ENCODE measurements at places on chromosomes 3 and 15. TPM values are rescaled to one million over a fixed set of nuclear protein-coding genes. Genes with fewer than 3 reads are reported as not detected.

The PROK2 gene
- not detected for total RNA-seq

The SCG3 gene
- not detected for total RNA-seq

The HRG gene
- not detected for total RNA-seq

The CHRFAM7A gene
- 0.75 TPM for total RNA-seq

DNA sequence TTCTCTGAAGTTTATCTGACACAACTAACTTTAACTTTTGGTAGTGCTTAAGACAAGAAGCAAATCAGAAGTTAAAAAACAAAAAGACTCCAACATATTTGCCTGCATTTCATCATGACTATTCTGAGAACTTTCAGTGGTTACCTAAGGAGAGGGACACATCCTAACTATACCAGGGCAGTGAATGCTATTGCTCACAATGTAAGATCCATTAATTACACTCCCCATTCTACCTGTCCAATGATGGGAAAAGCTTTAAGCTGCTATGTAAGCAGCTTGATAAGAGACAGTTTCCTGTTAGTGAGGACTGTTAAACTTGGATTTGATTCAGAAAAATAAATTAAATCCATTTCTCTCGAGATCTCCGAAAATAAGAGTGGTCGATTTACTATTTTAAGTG lies 37.5 kb downstream of the SERPINI1 start:
- no peak for DNase-seq

DNA sequence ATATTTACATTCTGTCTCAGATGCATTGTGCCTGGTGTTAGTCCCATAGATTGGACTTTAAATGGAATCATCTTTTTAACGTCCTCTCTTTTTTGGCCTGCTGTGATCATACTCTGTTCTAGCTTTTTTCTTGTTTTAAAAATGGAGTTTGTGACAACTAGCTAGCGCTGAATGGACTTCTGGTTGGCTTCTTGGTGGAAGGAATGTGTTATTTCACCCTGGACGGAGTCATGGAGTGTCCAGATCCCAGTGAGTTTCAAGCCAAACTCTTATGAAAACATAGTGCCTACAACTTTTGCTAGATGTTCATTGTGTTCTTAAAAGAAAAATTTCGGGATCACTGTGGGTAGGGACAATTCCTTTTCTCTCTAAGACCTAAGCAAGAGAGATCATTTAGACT lies 192.6 kb downstream of the TCF12 start:
- no peak for DNase-seq

DNA sequence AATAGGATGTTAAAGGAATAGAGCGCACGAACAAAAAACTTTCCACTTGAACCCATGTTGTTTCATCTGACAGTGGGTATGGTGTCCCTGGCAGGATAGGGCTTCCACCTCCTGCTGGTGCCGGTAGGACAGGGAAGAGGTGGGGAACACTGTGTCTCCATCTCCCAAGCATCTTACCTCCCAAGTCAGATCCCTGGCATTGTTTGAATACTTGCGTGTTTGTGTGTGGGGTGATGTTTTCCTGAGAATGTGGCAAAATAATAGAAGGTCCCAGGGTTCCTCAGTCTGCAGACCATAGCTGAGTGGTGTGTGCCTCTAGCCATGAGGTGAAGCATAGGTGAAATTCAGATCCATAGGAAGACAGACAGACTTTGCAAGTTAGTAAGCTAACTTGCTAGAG lies 119.4 kb downstream of the IGF1R start:
- no peak for DNase-seq

DNA sequence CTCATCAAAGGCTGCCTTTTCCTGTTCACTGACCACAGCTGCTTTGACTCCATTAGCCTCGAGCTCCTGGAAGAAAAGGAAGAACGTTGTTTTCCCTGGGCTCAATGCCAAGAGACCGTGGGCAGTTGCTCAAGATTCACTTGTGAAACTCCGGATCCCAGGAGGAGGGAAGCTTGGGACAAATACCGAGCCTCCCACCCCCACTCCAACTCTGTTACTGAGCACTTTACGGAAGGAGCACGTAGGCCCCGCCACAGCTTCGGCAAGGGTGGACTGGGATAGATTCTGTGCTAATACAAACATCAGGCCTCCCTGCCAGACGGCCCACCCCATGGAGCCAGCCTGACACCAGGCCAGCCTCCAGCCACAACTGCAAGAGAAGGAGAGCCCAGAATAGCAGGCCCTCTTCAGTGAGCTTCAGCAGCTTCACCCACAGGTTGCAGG lies 10.8 kb upstream of the FANCD2 start:
- DNase-seq: peak; percentile 91

DNA sequence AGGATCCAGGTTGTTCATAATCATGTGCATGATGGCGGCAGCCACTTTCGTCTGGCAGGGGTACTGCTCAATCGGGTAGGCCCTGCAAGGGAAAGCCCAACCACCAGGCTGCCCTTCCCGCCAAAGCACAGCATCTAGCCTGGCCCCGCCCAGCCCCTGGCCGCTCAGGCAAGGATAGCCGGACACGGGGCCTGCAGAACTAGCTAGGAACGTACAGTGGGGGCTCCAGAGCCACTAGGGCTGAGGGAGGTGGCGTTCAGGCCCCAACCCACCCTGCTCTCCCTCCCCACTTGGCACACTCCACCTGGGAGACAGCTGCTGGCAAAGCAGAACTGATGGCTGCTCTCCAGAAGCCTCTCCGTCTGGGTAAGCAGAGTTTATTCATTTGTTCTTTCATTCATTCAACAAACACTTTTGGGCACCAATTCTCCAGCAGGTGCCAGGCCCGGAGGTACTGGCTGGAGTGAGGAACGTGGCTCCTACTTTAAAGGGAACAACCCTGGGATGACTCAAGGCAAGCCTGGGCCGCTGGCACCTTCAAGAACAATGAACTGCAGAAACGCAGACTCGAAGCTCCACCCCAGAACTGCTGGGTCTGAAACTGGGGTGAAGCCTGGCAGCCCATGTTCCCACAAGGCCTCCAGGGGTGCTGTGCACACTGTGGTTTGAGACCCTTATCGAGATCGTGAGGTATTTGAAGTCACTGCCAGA lies 7.8 kb downstream of the UROC1 start:
- DNase-seq: no peak

DNA sequence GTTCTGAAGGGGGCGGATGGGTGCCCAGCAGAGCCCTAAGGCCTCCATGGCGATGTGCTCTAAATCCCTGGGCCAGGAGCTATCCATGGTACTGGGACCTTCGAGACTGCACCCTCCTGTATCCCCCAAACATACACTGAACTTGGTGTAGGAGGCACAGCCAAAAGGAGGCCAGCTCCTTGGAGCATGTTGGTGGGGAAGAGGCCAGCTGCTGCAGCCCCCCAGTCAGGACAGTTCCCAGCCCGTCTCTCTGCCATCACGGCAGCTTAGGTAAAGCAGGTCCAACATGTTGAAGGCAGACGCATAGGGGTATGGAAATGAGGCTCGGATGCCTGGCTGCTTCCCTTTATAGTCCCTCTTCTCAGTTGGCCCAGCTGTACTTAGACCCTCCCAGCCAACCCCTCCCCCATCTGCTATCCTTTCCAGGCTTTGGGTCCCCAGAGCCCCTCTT lies 1.8 kb downstream of the CAMKV start:
- DNase-seq: no peak

- no peak for DNase-seq
These were observed 52.6 kb upstream of the CP start for GRCh38 chr3:149274220-149274619.

DNA sequence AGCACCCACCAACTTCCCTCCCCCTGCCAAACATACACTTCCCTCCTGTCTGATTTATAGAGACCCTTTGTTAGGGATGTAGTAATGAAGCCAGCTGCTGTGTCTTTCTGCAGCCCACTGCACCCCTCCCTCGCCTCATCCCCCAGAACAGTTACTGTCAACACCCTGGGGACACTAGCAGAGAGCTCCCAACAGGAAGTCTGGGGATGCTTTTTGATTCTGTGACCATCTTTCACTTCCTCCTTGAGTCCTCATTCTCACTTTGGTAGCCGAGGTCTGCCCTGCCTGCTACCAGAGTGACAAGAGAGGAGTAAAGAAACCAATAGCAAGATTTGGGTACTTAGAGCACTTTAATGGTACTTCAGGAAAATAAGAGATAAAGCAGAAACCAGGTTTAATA lies 201.6 kb downstream of the SATB1 start:
- no peak for DNase-seq

DNA sequence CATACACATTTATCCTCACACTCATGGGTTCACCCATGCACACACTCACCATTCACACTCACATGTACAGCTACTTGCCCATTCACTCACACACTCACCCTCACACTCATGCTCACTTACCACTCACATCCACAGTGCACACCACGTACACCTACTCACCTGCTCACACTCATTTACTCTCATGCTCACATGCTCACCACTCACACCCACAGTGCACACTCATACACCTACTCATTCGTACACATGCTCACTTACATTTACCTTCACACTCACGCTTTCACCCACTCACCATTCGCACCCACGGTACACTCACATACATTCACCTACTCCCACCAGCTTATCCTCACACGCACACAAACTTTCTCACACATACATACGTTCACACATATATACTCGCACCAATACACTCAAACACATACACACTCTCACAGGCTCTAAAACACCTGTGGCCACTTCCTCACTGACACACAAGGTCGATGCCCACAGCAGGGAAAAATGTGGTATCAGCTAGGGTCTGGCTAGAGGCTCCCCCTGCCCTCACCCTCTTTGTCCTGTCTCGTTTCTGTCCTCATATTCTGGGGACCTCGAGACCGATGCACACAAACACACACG lies 46.0 kb downstream of the NUP210 start:
- no peak for DNase-seq

DNA sequence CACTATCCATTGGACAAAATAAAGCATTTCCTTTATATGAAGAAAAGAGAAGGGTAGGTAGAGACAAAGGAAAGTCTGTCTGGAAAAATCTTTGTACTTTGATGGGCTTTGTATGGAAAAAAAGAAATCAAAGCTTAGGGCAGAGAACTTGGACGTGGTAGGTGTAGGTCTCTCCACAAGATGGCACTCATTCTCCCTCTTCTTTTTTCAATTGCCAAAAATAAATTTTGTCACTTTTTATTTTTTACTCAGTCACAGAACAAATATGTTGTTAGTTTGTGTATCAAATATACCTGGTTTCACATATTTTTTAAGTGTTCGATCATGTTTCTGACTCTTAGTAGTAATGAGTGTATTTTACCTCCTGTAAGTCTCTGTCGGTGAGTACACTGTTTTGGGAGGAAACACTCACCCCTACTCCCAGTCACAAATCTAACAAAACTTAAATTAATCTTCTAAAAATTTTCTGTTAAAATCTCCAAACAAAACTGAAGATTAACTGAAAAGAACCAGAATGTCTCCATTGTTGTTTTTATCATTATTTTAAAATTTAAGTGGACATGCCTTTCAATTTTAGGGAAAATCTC lies 415.8 kb upstream of the GOLIM4 start:
- no peak for DNase-seq

DNA sequence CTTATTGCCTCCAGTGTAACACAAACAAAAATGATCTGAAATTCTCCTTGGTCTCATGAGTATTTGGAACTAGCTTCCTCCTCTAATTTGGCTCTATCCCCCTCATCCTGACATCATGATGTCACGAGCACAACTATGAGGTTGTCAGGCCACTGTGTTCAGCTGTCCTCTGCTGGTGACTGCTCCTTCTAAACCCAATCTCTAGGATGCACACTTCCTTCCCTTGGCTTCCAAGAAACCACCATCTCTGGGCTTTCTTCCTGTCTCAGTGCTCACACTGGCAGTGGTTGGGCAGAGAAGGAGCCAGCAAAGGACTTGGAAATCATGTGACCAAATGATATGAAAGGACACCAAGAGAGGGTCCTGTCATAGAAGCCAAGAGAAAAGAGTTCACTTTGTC lies 30.7 kb upstream of the EIF1B start:
- DNase-seq: no peak

DNA sequence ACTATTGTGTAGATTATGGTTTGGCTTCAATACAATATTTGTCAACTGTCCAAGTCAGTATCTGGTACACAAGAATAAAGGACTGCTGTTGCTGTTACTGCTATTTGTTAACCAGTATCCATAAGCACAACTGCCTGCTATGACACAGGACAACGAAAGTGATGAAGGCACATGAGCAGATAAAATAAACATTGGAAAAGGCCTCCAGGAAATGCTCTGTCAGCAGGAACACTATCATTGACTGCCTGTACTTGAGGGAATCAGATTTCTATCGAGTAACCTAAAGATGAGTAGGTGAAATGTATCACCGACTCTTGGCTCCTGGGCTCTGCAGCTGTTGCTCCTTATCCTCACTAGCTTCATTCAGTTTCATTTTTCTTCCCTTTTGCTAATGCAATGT lies 56.5 kb downstream of the FMN1 start:
- DNase-seq: no peak

Measured in heart right ventricle (tissue), 16 donors.